Ureter (tissue), 1 donor: ENCODE measurements at places on chromosomes 7 and 10. TPM values are rescaled to one million over a fixed set of nuclear protein-coding genes. Genes with fewer than 3 reads are reported as not detected.

GRCh38 chr7:4017081-4017480, 665.0 kb upstream of the FOXK1 start:
- no peak for DNase-seq

MET gene
- 54.1 TPM for total RNA-seq

GRCh38 chr10:44392420-44392819, 7.5 kb upstream of the CXCL12 start:
- DNase-seq, result no peak

DNA sequence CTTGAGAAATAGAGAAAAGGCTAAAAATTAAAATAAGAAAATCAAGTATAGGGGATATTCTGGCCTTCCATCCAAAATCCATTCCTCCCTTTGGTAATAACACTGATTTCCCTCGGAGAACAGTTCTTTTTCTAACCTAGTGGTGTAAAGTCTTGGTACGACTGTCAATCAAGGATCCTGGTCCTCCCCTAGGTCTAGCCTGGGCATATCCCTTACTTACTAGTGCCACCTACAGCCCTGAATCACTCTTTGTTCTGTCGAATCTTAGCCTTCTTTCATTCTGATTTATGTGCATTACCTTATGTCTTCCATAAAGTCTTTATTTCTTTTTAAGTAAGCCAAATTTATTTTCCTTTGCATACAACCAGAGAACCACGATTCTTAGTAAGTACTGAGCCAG, 298.7 kb upstream of the LRRTM3 start:
- DNase-seq, result no peak

DNA sequence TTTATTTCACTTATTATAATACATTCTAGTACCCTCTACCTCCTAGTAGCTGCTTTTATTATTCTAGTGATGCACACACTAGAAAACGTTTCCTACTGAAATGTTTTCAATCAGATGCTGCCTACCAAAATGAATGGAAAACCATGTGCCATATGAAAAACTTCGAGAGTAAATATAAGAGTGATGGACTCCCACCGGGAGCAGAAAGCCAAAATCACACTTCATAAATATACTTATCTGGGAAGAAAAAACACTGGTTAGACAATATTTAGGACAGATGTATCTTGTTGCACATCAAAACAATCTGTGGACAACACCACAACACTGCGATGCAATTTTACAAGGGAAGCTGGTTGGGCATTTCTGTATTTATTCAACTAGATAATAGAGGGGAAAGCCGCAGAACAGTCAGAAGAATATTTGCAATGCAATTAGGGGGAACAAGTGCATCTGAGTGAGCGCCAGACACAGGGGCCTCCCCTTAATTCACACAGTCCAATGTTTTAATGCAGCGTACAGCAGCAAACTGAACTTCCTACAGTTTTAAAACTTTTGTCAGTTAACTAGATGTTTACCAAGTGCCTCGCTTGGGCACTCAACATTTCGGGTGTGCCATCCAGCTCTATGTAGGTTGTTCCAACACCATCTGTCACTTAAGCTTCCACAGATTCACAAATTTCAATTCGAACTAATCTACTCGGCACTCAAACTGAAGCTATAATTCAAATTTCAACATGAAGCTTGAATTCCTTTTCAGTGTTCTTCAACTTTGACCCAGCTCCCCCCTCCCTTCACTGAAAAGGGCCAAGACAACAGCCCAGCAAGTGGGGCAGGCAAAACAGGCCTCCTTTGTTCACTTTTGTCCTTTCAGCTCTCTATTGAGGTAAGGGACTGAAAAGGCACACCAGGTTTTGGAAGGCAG, 7.4 kb downstream of the NRCAM start:
- no peak for DNase-seq

GRCh38 chr10:75396631-75397495, 4.7 kb downstream of the ZNF503 start:
- DNase-seq, result no peak

UBN2 gene
- 36.1 TPM for total RNA-seq

RP9 gene
- total RNA-seq, result 14.3 TPM

SFR1 gene
- 8.4 TPM for total RNA-seq

DNA sequence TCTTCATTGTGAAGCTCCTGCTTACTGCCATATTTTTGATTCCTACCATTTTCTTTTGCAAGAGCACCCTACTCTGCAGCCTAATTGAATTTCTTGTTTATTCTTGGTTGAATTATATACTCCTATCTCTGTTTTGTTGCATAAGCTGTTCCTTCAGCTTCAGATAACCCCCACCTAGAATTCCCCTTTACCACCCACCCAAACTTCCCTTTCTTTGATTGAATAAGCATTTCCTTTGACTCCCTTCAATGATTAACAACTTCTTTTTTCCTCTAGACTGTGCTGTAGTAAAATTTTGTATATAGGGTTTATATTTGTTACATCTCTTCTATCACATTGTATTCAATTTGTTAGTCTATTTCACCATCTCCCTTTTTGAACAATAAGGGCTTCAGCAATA, 168.1 kb downstream of the GPR37 start:
- DNase-seq, result no peak

PRKG1 gene
- 25.4 TPM for total RNA-seq

GRCh38 chr7:54785261-54785660, 26.2 kb upstream of the SEC61G start:
- no peak for DNase-seq

- DNase-seq, result no peak
Observed at GRCh38 chr7:129607471-129608120, 3.9 kb upstream of the NRF1 start.

CASTOR2 gene
- total RNA-seq, result 5.2 TPM

DNA sequence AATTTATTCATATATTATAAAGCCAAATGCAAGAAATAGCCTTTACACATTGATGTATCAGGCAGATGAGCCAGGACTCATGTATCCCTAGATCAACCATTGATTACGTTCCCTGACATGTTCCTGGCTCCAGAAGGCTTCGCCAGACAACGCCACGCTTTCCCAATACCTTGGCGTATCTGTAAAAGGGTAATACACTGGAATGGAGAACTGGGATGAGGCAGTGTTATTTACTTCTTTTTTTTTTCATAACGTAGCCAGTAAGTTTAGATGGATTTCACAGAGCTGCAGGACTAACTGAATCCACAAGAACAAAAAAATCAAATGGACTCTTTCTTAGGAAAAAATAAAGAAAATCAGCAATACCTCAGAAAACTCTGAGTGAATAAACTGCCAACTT, 588.1 kb upstream of the SEMA3D start:
- DNase-seq, result no peak

TMEM26 gene
- total RNA-seq, result 4.1 TPM

DNA sequence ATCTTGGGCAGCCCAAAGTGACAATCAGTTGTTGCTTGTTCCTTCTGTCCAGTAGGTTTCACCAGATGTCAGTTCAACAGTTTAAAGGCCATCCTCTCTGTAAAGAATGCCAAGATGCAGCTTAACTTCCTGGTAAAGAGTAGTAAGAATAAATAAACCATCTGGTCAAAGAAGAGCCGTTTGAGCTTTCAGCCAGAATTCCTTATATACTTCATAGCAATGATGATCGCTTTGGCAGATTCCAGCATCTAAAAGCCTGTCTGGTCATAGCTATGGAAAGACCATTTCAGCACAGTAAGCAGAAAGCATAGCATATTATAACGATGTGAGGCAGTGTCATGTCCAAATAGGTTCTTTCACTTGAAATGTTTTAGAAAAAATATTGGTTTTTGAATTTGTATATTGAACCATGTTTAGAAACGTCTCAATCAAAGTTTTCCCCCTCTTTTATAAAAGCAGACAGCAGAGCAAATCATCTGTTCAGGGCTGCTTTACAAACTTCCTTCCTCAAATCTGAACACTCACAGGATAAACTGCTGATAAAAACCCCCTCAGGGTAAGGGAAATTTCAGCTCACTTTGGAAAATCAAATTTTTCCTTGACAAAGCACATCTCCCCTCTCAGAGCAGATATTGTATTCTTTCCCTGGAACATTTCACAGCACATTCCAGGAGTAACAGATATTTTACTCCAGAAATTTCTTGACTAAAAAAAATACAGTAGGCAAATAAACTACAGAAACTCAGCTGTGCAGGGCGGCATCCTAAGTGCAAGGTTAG, 184.1 kb downstream of the NOC3L start:
- no peak for DNase-seq

GRCh38 chr10:18230794-18231193, 90.6 kb downstream of the CACNB2 start:
- no peak for DNase-seq

GDI2 gene
- total RNA-seq, result 193 TPM

DNA sequence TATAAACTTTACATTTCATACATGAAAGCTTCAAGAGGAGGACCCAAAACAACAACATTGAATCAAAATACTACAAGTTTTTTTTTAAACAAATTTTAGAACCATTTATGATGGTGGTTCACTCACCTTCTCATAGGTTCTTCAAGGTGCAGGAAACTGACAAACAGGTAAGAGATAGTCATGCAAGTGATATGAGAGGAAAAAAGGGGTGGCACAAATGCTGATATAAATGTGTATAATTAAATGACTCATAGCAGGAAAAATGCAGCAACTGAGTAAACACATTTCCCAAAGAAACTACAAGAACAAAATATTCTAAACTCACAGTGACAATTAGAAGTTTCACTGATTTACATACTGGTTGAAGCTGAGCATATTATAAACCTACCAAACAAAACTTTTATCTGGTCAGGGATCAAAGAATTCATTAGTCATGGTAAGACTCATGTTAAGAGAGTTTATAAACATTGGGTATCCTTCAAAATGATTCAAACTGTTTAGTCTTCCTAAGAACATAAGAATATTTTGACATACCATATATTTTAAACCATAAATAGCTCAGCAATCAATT, 14.1 kb downstream of the ZWINT start:
- no peak for DNase-seq

DNA sequence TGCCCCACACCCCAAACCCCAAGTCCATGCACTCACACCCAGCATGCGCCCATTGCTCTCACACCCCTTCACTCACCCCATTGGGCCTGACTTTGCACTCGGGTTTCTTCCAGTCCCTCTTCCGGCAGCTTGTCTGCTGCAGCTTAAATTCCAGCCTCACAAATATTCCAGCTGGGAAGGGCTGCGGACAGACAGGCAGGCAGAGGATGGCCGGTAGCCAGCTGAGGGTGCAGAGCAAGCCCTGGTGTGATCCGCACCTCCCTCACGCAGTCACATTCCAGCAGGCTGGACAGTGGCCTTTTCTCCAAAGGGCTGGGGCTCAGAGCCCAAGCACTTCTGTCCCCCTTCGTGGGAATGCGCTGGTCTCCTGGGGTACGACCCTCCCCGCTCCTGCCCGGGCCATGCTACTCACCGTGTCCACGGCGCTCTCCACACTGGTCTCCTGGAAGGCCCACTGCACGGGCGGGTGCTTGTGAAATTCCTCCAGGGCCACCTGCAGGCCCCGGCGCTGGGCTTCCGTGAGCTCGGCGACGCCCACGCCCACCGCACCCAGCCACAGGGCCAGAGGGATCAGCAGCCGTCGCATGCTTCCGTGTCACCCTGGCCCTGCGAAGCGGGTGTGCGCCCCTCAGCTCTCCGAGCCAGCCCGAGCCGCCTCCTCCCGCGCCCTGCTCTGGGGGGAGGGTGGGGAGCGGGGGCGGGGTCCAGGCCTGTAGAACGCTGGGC, 1.2 kb downstream of the RARRES2 start:
- no peak for DNase-seq

- DNase-seq, result no peak
Observed at GRCh38 chr10:130159192-130159794, 23.1 kb downstream of the GLRX3 start.

- DNase-seq, result no peak
Observed at GRCh38 chr10:101450277-101451080, 96.5 kb downstream of the BTRC start.

DNA sequence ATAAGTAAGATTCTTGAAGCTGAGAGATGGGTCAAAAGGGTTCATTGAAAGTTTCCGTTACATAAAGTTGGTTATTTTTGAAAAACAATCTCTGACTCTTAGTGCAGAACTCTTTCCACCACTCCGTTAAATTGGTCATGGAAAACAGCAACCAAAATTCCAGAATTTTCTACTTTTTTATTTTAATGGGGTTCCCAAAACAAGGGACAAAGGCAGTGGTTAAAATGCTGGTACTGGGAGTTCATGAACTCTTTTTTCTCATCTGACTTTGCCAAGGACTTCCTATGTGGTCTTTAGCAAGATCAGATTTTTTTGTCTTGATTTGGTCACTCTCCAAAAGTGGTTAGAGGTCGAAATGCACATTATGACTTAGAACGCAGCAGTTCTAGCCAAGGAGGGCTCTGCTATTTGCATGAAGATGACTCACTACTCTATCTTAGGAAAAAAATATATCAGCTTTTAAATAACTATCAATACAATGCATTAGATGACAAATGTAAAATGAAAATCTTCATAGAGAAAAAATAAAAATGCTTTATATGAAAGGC, 145.7 kb downstream of the REEP3 start:
- DNase-seq, result no peak

DNA sequence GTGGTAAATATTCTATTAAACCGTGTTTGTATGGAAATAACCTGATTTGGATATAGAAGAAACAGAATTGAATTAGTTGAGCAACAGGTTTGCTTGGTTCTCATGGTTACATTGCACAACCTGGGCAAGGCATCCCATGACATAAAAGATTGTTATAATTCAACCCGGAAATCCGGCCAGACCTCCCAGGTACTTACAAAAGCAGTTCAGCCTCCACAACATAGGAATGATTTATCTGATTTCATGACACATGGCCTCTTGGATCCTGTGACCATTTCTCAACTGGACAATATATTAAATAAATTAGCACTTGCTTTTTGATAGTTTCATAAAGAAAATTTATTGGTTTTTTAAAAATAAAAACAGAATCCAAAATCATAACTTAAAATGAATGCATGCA, 55.1 kb upstream of the PTPN12 start:
- DNase-seq, result peak; percentile 77

- DNase-seq, result no peak
Observed at GRCh38 chr7:47912332-47912731, 35.9 kb downstream of the PKD1L1 start.

CTTNBP2 gene
- total RNA-seq, result 16.6 TPM

DNA sequence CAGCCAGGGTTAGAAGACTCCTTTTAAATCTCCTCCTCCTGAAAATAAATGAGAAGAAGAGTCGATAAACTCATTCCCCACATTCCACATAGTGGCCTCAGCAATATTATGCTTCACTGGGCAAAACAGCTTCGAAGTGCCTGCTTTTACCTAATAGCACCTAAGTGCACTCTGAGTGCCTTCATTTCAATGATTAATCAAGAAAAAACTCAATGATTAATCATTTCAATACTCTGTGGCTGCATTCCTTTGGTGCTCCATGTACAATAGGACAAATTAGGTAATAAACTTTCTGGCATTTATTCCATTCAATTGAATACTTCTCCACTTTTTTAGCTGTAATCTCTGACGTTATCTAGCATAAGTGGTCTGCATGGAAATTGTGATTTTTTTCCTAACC, 174.6 kb downstream of the CCDC71L start:
- no peak for DNase-seq

ZKSCAN1 gene
- total RNA-seq, result 105 TPM

SPDYE5 gene
- total RNA-seq, result 0.39 TPM
